ENCODE measurements at places on chromosomes 11 and 22.

GRCh38 chr11:20541503-20541902 is 57.9 kb upstream of the SLC6A5 start:
- DNase-seq, result no peak

GRCh38 chr22:42425989-42426355 is 6.2 kb downstream of the NFAM1 start:
- DNase-seq, result no peak

- DNase-seq, result no peak
Observed at GRCh38 chr22:49492741-49493251, 334.9 kb downstream of the BRD1 start.

GRCh38 chr22:49553076-49553475 is 274.6 kb downstream of the BRD1 start:
- DNase-seq, result peak; percentile 29

DNA sequence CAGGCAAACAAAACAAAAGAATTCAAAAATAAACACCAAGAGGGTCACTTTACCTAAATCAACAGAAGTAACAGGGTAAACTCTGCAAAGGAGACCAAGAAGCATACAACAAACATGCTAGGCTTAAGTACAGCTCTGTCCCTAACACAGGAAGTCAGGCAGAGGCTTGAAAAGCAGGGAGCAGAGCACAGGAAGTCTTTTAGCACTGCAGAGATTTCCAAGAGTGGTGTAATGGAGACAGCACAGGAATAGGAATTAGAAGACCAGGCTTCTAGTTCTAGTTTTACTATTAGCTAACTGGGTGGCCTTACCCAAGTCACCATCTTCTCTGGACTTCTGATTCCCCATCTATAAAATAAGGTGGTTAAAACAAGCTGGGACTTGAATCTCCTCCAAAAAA is 1.9 kb downstream of the RBFOX2 start:
- no peak for DNase-seq

DNA sequence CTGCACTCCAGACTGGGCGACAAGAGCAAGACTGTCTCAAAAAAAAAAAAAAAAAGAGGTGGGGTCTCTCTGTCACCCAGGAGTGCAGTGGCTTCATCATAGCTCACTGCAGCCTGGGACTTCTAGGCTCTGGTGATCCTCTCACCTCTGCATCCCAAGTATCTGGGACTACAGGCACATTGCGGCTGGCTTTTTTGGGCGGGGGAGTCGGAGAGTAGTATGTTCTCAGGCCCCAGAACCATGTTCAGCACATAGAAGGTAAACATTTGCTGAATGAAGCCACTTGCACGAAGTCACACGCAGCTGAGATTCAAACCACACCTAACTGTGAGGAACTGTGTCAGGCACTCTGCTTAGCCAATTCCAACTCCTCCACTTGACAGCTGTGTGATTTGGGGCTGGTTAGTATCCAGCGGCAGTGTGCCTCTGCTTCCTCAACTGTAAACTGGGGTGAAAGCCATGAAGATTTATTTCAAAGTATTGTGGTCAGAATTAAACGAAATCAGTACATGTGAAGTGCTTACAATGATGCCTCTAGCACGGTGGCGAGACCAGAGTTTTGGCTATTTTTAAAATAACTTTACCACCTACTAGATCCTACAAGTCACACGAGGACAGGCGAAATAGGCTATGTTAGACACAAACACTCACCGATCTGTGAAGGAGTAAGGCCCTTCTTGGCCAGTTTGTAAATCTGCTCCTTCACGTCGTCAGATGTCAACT is 789 bp downstream of the RPS13 start:
- no peak for DNase-seq

- DNase-seq, result no peak
Observed at GRCh38 chr11:102783016-102783415, 2.6 kb upstream of the MMP10 start.
